ENCODE measurements at places on chromosomes 2 and 18.

DNA sequence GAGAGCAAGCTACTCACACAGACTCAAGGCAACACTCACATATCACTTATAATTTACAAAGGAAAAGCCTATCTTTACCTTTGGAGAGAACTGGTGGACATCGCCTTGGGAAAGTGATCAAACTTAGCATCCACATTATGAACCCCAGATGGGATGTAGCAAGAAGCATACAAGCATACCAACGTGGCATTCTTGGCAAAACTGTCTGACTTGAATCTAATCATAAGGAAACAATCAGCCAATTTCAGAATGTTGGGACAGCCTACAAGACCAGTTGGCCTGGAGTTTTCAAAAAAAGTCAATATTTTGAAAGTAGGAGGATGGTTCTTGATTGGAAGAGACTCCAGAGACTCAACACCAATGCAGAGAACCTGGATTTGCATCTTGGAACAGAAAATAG, 79.1 kb upstream of the PMAIP1 start:
- no peak for DNase-seq

- no peak for DNase-seq
Measured at GRCh38 chr18:52582516-52582915, 242.5 kb downstream of the DCC start.

- DNase-seq: no peak
Measured at GRCh38 chr18:49731860-49732311, 81.4 kb downstream of the ACAA2 start.

- peak; percentile 42 for DNase-seq
Measured at GRCh38 chr18:54086046-54086802, 138.2 kb downstream of the MBD2 start.

- no peak for DNase-seq
Measured at GRCh38 chr18:57466307-57466706, 31.1 kb downstream of the ONECUT2 start.

DNA sequence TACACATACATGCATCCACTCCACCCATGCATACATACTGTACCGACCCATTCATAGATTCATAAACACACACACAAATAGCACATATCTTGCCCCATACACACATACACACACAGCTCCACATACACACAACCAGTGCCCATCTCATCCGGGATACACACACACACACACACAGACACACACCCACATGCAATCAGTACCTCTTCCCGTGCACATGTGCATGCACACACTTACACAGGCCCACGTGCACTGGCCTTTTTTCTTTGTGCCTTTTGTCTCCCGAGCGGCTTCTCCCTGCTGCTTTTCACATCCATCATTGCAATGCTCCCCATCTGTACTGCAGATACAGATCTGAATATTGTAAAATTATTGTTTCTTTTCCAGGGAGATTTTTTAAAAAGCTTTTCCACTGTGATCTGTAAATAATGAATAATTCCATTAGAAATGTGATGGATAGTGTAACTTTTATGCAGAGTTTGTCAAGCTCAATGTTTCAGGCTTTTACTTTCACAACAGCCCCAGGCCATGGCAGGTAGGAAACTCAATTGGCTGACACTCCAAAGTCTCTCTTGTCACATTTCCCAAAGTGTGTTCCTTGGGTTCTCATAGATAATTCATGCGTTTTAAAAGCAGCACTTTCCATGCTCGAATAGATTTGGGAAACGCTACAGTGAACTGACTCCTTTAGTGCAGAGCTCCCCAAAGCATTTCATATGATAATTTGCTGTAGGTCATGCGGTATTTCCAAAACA, 393.5 kb downstream of the CTNNA2 start:
- DNase-seq: no peak

DNA sequence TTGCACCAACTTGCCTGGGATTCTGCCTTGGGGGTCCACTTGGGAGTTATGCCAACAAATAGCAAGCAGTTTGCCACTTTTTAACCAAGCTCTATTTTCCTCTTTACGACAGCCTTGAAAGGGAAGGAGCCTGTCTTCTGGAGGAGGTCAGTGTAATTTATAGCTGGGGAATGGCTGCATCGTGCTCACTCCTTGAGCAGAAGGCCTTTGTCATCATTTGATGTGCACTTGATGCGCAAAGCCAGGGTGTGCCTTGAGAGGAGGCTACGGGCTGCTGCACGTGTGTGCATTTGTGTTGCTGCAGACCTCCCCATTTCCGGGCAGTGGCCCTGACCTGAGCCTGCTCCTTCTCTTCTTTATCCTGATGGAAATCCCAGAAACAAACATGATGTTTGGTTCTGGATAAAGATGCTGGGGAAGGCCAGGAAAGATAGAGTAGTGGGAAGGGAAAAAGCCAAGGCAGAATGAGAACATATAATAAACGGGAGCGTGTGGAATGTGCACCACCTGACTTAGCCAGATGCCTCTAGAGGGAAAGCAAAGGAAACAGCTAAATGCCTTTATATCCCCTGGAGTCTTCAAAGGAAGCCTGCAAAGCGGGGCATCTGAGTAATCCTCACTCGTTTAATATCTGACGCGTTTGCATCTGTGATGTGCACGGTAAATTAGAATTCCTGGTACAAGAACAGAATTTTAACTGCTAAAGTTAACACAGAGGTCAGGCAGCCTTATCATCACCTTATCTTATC, 68.3 kb upstream of the ZNF521 start:
- DNase-seq: no peak

- no peak for DNase-seq
Measured at GRCh38 chr2:190636361-190636760, 12.5 kb upstream of the NAB1 start.

GRCh38 chr2:202566286-202566685, 68.5 kb upstream of the FAM117B start:
- no peak for DNase-seq

DNA sequence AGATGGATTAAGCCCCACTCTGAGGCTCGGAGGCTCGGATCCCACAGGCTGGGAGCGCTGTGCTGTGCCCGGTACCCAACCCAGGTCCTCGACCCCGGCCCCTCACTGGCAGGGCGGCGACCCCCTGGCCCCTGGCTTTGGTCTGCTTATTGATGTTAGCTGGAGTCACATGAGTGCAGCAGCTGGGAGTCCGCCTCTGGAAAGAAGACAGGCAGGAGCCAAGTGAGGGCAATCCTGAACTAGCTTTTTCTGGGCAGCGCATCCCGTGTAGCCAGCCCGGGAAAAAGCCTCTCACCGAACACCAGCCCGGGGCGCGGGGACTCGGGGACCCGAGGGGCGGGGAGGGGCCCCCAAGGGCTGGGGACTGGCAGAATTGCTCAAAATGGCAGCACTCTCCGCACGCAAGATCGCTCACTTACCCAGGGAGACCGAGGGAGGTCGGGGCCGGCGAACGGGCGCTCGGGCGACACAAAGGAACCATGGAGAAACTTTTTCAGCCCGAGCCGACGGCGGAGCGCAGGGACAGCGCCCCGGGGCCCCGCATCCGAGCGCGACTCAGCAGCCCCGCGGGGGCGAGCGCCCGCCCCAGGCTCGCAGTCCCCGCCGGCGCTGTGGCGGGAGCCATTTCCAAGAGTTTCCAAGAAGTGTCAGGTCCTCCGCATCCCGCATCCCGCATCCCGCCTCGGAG, 567 bp downstream of the TMEM200C start:
- no peak for DNase-seq

DNA sequence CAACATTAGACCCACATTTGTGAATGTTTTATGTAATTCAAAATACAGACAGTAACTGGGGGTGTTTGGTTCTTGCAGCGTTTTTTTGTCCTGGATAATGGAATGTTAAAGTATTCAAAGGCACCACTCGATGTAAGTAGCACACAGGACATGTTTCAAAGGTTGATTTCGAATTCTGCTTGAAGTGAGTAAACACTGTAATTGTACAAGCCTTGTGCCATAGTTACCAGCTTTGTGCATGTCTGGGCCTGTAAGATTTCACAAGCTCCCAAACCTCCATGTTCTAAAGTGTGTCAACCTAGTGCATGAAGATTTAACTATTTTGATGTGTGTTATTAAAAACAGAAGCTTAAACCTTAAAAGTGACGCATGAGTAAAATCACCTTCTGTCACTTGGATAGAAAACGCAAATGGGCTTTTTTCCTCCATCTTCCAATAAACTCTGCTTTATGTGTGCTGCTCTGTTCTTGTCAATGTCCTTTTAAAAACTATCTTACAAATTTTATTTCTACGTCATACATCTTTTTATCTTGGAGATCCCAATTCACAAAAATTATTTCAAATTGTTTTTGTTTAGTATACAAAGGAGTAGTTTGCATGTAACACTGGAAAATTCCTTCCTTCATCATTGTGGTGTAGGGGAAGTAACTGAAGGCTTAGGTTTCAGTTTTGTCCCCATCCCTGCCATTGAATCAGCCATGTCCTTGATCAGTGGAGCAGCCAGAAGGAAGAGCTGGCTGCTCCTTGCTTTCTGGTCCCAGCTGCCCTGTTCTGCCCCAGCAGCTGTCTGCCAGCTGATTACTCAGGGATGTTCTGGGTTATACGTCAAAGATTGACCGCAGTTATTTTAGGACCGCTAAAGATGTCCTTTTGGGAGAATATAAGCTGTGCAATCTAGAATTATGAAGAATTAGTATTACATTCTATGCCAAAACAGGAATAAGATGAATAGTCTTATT, 119.2 kb downstream of the PRKRA start:
- no peak for DNase-seq

DNA sequence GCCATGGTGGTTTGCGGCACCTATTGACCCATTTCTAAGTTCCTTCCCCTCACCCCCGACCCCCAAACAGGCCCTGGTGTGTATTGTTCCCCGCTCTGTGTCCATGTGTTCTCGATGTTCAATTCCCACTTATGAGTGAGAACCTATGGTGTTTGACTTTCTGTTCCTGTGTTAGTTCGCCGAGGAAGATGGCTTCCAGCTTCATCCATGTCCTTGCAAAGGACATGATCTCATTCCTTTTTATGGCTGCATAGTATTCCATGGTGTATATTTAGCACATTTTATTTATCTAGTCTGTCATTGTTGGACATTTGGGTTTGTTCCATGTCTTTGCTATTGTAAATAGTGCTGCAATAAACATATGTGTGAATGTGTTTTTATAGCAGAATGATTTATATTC, 183.6 kb downstream of the GBX2 start:
- no peak for DNase-seq

DNA sequence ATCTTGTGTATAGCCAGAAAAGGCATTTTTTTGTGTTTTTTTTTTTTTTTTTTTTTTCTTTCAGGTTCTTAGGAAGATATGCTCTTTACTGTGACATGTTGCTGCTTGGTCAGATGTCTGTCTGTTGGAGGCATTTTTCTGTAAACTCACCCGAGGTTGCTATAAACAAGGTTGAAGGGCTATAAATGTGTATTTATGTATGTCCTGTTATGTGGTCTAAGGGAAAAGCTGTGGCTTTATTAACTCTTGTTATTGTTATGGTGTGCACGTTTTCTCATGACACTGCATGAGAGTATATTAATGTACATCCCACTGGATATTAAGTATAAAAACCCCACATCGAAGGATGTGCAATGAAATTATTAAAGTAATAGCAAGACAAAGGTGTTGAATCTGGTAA, 102.0 kb downstream of the ZNF532 start:
- DNase-seq: peak; percentile 29

DNA sequence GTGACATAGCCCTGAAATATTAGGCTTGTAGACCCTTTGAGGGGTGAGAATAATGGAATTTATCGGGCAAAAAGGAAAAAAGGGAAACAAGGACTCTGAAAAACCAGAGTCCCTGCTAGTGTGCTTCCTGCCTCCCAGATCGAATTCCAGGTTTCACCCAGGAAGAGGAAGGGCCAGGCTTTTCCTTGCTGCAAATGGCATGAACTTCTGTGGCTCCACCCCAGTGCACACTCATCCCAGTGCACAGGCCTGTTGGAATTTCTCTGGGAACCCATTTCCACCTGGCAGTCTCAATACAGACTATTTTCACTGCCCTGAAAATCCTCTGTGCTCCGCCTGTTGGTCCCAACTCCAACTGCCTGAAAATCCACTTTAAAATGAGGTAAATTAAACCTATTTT, 29.9 kb downstream of the C18orf54 start:
- no peak for DNase-seq

- peak; percentile 28 for DNase-seq
Measured at GRCh38 chr2:28507796-28508764, 12.2 kb downstream of the PLB1 start.

- no peak for DNase-seq
Measured at GRCh38 chr2:2188941-2189340, 142.1 kb downstream of the MYT1L start.

GRCh38 chr18:23453680-23454058, 582 bp downstream of the RIOK3 start:
- no peak for DNase-seq

GRCh38 chr2:147999126-147999525, 21.4 kb downstream of the ORC4 start:
- DNase-seq: no peak

DNA sequence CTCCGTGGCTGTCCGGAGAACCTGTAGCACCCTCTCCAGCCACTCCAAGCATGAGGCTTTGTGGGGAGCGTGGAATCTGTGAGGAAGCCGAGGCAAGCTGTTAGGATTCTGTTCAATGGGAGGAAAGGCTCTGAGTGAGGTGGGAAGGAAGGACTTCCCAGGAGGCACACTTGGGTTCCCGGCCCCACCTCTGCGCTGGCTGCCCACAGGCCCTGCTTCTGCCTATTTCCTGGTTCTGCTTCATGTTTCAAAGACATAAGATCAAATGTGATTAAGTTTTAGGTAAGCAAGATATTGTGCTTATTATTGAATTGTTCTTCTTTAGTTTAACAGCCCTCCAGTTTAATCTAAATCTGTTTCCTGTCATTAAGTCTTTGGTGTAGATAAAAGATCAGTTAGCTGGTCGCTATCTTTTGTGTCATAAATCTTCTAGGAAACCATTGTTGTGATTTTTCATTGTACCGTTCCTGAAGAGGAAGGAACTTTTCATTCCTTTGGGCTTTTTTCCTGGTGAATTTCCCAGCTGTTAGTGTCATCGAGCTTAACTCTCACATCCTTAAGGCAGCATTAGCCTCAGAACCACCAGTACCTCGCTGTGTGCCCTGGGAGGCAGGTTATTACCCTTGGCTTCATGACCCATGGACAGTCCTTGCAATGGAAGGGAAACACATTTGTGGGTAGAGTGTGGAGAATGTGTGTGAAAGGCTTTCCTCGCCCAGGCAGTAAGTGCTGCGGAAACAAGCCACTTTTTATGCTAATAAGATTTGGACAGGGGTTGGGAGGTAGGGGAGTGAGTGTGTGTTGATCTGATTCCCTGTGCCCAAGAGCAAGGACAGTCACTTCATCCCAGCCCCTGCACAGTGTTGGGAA, 61.9 kb upstream of the ALPP start:
- no peak for DNase-seq

DNA sequence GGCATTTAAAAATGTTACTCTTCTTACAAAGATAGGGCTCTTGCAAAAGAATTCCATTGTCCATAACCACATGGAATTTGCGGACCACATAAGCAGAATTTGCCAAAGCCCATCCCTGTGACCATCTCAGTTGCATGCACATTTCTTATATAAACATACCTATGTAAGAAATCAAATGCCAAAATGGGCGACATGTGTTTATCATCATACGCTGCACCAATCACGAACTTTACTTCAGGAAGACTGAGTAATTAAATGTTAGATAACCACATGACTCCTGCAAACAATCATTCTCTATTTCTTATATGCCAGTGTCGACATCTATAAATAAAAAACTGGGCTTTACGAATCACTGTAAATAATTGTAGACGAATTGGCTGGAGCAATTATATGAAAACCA, 186.1 kb upstream of the RBMS1 start:
- no peak for DNase-seq

GRCh38 chr2:43481927-43482542, 113.8 kb downstream of the THADA start:
- DNase-seq: no peak
